ENCODE measurements at places on chromosomes 3 and 15.

DNA sequence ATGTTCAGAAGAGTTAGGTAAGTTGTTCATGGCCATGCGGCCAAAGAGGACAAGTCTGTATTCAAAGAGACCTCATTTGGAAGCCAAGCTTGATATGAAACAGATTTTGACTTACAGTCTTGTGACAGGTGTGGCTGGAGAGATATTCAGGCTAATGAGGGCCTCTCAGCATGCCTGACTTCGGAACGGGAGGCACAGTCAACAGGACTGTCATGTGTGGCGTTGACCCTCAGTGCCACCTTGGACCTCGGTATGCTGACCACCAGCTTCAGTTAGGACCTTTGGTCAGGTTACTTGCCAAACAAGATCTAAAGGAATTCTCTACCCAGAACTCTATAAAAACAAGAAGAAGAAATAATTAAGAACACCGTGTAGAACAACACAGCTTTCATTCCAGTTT lies 124.1 kb downstream of the CHST2 start:
- DNase-seq = no peak

DNA sequence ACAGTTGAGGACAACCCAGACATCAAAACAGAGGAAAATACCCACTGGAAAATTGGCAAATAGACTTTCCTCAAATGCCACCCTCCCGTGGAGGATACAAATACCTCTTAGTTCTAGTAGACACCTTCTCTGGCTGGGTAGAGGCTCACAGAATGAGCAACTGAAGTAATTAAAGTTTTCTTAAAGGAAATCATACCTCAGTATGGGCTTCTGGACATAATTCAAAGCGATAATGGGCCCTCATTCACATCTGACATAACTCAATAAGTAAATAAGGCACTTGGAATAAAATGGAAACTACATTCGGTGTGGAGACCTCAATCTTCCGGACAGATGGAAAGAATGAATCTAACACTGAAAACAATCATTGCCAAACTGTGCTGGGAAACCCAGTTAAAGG lies 115.2 kb upstream of the PLCL2 start:
- no peak for DNase-seq

- DNase-seq = peak; percentile 42
These were observed 69.7 kb downstream of the GAP43 start for GRCh38 chr3:115692887-115693524.

- no peak for DNase-seq
These were observed 84.6 kb upstream of the SLC7A14 start for GRCh38 chr3:170670504-170670903.

DNA sequence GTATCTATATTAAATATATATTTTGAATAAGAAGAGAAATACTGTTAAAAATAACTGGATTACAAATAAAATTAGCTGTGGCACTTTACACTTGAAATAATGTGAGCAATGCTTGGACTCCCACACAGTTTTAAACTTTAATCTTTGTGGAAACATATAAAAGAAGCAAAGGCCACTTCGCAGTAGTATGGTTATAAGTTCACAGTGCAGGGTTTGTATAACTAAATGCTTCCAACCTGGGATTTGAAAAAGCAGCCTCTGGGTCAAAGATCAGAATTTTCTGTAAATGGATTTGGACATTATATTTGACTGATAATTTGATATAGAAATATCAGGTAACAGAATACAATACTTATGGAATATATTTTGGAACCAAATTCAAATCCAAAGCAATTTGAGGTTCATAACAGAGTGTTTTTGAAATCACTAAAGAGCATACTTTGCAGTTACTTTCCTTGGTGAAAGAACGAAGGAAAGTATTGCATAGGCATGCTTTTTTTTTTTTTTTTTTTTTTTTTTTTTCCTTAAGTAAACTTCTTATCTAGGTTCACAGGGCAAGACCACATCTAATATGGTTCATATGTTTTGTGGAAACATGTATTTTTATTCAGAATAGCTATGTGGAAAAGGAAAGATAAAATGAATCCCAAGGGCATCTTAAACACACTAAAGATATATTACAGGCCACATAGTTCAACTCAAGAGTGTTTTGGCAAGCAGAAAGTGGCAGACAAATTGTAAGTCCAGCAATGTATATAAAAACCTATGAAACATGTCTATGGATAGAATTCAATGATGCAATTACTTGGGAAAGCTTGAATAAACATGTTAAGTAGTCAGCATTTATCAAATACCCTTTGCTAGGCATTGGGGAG lies 47.1 kb upstream of the SGO1 start:
- DNase-seq = no peak

GRCh38 chr15:77791941-77792340 lies 159.2 kb upstream of the LINGO1 start:
- no peak for DNase-seq

All from activated CD4-positive, CD25-positive, alpha-beta regulatory T cell (primary cell).